ENCODE measurements at places on chromosomes 5 and 9.

DNA sequence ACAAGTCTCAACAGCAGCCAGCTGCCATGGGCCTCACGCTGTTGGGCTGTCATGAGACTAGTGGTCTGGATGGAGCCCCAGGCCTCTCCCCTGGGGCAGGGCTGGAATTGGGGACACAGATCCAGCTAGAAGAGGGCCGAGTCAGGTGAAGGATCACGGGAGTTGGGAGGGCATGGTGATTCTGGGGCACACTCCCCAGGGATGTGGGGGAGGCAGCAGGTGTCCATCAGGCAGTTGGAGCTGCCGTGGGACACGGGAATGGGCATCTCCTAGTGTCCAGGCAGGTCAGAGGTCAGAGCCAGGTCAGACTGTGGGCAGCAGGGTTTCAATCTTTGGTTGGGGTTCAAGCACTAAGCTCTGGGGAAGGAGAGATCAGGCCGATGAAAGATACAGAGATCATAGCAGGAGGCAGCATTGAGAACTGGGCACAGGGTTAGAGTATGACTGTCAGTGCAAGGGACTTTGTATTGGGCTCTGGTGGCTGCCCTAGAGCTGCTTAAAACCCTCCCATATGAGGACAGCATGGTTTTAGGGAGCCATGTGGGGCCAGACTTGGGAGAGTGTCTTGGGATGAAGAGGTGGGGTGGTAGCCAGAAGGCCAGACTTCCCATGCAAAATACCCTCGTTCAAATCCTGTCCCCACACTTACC lies 59.2 kb downstream of the ARHGEF37 start:
- DNase-seq = no peak

DNA sequence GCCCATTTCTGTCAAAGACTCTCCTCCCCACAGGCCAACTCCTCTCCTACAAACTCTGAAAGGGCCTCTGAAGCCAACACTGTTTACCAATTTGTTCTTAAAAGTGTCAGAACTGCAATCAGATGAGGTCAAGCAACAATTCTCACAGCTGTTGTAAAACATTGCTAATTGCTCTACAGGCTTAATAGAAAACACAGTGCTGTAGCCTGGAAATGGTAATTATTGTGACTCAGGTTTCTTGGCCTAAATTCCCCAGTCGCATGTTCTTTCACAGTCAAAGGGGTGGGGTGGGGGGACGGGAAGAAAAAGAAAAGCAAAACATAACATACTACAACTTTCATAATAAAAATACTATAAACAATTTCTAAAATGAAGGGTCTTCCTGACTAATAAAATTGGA lies 343.2 kb downstream of the DMAC1 start:
- no peak for DNase-seq

DNA sequence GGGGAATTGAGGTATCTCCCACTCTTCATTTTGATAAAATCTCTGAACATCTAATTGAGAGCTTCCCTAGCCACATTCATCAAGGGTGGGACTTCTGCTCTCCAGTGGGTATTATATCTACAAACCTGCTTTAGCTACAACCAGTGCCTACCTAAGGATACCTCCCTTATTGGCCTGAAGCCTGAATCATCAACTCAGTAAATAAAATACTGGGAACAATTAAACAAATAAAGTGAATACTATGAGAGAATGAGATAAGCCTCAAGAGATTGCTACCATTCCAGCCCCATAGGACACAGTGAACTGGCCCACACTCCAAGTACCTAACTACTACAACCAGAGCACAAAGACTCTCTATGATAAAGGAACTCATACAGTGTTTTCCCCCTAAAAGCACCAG lies 47.4 kb upstream of the IL12B start:
- DNase-seq = no peak

DNA sequence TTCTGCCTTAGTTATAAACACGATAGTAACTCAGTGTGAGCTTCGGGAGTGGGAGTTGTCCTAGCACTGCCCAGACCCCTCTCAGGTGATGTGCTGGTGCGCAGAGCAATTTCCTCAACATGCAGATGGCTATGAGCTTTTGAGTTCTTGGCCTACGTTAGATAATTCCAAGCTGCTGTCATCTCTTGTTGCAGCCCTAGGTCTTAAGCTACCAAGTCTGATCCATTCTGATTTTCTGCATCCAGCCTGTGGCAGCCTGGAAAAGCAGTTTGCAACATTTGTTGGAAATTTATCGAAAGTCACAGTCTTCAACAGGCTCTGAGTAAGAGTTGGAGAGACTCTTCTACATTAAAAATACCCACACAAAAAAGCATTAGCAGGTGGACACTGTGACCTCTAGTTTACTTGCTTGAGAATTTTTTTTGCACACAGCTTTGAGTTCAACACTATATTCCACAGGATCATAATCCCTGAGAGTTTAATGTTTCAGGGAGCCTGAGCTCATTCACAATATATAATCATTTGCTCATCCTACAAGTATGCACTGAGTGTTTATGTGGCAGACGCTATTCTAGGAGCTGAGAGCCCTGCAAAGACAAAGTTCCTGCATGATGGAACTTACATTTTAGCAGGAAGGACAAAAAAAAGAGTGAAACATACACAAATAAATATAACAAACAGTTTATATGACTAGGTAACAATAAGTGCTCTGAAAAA lies 91.6 kb downstream of the UBE2QL1 start:
- peak; percentile 41 for DNase-seq

- peak; percentile 87 for DNase-seq
Measured at GRCh38 chr9:34380511-34381315, 4.0 kb upstream of the MYORG start.

GRCh38 chr9:129258124-129258822 lies 80.2 kb upstream of the IER5L start:
- peak; percentile 94 for DNase-seq

DNA sequence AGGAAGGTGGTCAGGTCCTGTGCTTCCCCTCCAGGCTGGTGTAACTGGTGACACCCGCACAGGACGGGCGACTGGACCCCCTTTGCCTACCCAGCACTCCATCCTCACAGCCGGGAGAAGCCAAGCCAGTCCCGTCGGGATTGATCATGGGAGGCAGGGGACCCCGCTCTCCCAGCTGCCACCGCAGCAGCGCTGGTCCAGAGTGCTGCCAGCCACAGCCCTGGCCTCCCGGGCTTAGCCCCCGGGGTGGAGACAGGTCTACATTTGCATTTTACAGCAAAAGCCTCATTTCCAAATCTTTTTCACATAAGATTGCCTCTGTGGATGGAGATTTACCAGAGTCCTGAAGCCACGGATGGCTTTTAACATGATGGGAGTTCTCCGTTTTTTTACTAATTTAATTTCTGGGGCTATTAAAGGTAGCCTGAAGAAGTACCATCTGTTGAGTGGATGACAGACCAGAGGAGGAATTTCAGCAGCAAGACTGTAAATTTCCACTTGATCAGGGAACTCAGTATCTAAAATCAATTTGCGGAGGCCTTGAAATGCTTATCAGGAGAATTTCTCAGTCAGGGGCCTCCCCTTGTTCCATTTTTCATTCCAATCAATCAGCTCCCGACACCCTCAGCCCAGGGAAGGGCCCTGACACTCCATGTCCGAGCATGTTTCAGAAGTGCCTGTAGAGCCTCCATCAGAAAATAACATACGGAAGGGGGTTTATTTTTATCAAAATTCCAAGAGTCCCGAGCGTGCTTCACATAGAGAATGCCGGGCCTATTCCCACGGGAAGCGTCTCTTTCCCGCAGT lies 80.6 kb downstream of the OLFM1 start:
- no peak for DNase-seq

DNA sequence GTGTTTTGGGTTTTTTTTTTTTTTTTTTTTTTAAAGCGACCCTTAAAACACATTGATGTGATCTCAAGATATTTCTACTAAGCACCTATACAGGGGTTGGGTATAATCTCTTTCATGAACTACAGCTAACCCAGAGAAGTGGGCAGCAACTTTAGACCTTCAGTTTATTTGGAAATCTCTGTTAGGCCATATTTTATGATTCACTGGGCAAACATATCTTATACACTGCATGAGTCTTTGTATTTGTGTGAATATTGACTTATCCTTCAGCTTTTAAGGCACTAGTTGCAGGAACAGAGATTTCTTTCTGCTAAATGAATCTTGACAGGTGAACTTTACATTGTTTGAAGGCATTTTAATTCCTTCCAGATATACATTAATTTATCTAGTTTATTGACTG lies 194.4 kb downstream of the ARRDC3 start:
- no peak for DNase-seq

- DNase-seq = no peak
Measured at GRCh38 chr5:69329905-69330489, 2.6 kb downstream of the CCDC125 start.

GRCh38 chr5:116514421-116514970 lies 60.1 kb downstream of the SEMA6A start:
- no peak for DNase-seq

- no peak for DNase-seq
Measured at GRCh38 chr9:108813951-108814601, 41.7 kb downstream of the ACTL7B start.

GRCh38 chr9:6632516-6633183 lies 12.9 kb downstream of the GLDC start:
- no peak for DNase-seq

DNA sequence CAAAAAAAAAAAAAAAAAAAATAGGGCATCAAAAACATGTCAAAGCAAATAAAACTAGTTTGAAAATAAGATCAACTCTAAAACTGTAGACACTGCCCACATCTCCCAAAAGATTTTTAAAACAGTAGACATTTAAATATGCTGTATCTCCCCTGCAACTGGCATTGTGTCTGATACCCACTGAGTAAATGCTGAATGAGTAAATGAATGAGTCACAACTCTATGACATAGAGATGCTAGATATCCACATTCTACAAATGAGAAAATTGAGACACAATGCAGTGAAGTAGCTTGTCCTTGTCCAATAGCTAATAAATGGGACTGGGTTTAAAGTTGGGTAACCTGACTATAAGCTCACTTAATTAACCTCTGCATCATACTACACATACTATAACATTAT lies 14.1 kb upstream of the MAP1B start:
- DNase-seq = no peak

- no peak for DNase-seq
Measured at GRCh38 chr9:127874301-127875221, 2.9 kb downstream of the AK1 start.

GRCh38 chr5:36585701-36586100 lies 20.7 kb upstream of the SLC1A3 start:
- DNase-seq = no peak

DNA sequence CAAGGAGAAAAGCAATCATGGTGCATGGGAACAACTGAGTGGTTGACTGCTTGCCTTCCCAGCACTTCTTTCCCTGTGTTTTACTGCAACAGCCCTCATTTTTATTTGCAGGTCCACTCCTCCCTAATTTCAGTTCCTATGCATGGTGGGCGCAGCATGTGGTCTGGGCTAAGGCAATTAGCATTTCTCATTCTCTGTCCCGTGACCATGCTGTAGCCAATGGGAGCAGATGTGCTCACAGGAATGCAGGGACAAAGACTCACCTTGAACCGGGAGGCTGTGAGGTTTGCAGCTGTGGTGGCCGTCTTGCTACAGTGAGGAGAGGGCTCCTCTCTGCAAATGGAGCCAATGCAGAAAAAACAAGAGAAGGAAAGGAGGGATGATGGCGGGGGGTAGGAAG lies 315.5 kb downstream of the SLIT3 start:
- no peak for DNase-seq

DNA sequence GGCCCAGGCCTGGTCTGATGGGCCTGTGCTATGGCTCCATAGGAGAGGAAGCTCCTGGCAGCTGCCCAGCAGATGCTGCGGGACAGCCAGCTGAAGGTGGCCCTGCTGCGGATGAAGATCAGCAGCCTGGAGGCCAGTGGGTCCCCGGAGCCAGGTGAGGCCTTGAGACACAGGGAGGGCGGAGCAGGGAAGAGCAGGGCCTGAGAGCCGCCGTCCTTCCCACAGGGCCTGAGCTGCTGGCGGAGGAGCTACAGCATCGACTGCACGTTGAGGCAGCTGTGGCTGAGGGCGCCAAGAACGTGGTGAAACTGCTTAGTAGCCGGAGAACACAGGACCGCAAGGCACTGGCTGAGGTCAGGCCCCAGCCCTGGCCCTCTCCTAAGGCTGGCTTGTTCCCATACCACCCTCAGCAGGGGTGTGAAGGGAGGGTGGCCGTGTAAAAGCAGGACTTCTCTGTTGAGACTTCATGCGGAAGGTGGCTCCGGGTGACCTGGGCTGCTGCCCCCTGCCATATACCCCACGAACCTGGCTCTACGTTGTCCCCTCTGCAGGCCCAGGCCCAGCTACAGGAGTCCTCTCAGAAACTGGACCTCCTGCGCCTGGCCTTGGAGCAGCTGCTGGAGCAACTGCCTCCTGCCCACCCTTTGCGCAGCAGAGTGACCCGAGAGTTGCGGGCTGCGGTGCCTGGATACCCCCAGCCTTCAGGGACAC lies 4.5 kb downstream of the PKN3 start:
- no peak for DNase-seq

DNA sequence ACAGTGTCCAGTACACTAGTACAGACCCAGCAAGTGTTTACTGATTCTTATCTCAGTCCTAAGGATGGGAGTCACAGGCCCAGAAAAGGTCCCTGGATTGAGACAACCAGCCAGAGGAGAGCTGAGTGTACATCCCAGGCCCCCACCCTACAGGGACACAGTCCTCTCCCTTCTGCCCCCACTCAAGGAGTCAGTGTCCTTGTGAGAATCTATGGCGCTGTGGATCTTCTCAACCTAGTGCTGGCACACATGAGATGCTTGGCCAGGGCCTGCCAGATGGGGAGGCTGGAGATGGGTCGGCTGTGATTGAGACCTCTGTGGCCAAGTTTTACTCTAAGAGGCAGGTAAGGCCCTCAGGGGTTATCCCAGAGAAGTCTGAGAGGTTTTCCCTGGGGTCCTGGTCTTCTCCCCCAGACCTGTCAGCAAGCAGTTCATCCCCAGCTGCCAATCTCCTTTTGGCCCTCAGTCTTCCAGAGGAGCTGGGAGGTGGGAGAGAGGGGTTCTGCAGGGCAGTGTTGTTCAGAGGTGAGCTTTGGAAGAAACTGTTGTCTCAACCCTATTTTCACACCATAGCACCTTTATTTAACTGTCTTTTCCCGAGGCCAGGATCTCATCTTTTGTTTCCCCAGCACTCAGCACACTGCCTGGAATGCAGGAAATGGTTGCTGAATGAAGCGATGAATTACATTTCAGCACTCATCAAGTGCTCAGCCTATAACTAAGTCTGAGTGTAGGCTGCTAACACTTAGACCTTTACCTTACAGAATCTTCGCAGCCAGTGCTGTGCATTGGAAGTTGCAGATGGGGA lies 3.2 kb upstream of the NSD1 start:
- DNase-seq = no peak

- no peak for DNase-seq
Measured at GRCh38 chr5:58854441-58854840, 271.6 kb downstream of the RAB3C start.

- DNase-seq = no peak
Measured at GRCh38 chr9:124238546-124239140, 19.1 kb upstream of the NEK6 start.
